Activated CD4-positive, alpha-beta T cell treated with anti-CD3 and anti-CD28 coated beads, Interleukin-2, amount 50 U/mL, for 1 hour (primary cell): ENCODE measurements at places on chromosomes 1 and 21.

DNA sequence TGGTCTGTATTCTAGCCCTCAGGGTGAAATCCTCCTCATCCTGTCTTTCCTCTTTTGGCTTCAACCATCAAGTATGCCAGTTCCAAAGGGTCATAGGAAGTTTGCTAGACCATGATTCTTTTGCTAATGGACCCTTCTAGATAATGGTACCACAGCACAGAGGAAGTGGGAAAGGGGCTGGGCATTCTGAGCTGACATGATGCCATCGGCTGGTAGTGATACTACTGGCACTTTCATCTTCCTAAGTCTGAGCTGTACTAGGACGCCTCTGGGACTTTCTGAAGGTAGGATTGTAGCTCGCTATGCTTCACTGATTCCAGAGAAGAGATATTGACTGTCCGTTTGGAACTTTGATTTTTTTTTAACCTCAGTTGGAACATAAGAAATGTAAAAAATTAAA, 11.4 kb downstream of the FASLG start:
- DNase-seq, result no peak

- no peak for DNase-seq
Measured at GRCh38 chr1:85708829-85709227, 595 bp upstream of the ZNHIT6 start.

GRCh38 chr1:153465811-153466636, 5.6 kb upstream of the S100A7 start:
- DNase-seq, result peak; percentile 63

DNA sequence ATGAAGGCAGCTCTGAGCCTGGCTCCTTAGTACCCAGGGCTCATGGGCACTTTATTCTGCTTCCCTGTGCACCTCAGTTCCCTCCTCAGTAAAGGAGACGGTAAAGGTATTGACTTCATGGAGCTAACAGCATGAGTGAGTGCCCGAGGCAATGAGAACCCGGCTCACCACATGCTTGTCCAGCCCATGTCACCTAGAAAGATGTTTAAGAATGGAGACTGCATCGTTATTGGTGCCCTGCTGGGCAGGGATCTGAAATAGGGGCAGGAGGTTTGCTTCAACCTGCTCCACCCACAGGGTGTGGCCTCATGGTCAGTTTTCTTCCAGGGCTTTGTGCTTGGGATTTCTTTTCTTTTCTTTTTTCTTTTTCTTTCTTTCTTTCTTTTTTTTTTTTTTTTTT, 7.0 kb upstream of the KCNE1 start:
- DNase-seq, result no peak

DNA sequence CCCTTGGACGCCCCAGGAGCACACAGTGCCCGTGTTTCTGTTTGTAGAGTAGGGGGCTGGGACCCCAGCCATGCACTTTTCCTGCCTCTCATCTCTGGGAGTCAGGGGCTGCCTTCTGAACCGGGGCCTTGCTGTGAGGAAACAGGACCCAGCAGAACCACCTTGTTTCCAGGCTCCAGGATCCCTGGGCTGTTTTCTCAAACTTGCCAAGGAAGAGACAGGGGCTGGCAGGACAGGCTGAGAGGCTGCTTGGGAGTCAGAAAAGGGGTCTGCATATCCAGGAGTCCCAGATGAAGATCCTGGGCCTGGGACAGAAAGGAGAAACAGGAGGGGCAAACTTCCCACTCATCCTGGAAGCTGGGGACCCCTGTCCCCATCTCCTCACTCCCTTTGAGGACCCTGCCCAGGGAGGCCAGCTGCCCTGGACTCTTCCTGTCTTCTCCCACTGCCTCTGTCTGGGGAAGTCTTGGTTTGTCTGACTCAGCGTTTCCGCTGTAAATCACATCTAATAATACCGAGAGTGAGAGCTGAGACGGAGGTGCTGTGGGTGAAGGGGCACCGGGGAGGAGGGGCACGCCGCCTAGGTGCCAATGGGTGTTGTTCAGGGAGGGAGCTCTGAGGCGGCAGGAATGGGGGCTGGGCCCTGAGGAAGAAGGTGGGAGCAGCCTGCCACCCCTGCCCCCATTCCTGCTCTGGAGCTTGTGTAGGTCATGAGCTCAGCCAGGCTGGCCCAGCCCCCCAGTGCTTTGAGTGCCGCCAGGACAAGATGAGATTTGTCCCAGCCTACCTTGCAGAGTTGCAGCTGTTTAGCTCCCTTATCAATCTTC, 16.7 kb downstream of the POU3F1 start:
- no peak for DNase-seq

- DNase-seq, result no peak
Measured at GRCh38 chr1:23111600-23112535, 56.8 kb downstream of the LUZP1 start.

DNA sequence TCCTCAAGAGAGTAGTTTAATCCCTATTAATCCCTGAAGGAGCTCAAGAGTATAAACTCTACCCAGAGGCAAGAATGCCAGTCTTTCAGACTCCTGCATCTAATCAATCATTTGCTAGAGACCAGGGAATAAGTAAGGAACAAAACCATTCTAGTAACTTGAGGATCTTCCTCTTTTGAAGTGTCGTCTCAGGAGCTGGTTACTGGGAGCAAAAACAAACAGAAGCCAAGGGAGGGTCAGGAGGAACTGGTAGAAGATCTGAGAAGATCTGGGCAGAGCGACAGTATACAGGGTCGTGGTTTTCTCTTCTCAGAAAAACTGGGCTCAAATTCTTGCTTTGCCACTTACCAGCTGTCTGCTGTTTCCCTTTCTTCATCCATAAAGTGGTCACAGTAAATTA, 69.3 kb downstream of the RPS6KA1 start:
- DNase-seq, result no peak

DNA sequence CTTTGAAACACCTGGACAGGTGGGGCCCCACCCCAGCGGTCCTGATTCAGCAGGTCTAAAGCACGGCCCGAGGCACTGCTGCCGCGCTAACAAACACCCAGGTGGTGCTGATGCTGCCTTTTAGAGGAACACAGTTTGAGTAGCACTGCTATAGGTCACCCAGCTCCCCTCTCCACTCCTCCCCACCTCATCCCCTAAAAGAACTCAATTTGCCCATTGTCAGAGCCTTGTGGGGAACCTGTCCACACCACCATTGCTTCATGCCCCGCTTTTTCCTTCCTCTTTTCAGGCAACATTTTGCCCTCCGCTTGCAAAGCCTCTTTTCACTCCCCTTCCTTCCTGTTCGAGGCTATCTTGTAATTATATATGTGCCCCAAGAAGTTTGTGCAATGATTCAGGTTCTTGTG, 26.2 kb upstream of the PADI4 start:
- no peak for DNase-seq

DNA sequence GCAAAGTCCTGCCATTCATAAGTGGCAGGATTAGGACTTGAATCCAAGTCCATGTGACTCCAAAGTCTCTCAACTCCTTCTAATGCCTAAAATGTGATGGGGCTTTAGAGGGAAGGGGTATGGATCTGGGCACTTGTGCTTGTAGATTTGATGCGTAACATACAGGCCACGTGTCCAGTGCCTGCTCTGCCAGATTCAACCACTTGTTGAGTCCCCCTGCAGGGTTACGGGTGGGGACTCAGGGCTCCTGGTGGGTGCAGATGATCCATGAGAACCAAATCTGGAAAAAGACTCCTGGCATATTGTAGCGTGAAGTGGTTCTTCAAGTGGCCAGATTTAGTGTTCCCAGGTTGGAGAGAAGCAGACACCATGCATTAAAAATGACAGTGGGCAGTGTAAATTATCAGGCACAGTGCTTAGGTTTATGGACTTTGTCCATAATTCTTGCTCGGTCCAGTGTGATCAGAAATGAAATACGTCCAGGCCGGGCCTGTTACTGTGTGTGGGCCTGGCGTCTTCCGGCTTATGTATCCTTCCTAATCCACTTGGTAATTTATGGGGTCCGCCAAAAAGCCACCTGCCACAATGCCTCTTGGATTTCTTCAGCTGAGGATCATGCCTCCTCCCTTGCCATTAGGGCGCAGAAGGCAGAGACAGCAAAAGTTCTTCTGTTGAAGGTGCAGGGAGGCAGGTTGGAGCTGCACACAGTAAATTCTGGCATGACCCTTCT, 51.2 kb upstream of the LRP8 start:
- no peak for DNase-seq

GRCh38 chr1:166705376-166706289, 133.6 kb upstream of the POGK start:
- no peak for DNase-seq

DNA sequence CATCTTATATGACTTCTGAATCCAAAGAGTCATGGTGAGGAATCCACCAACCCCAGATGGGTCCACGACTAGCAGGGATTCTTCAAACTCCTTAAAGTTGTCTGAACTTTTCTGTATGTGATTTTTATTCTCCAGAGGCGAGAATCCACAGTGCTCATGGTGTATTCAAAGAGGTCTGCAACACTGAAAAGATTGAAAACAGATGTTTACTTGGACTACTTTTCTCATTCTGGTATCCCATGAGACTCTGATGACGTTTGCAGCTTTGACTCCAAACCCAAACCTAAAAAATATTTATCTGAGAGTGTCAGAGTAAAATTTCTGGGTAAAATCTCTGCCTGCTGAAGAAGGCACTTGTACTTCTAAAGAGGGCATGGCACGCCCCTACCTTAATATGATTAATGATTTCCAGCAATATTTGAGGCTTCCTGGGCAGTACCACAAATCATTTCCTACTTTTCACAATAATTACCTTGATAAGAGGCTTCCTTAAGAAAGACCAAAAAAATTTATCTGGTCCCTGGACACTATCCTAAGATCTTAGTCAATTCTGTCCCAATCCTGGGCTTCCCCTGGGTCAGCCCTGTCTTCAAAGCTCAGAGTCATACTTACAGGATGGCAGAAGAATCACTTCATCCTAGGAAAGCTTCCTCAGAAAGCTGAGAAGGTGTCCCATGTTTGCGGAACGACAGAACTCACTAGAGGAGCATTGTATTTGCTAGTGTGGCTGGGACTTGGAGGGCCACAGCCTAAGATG, 76.5 kb upstream of the MAP10 start:
- no peak for DNase-seq

DNA sequence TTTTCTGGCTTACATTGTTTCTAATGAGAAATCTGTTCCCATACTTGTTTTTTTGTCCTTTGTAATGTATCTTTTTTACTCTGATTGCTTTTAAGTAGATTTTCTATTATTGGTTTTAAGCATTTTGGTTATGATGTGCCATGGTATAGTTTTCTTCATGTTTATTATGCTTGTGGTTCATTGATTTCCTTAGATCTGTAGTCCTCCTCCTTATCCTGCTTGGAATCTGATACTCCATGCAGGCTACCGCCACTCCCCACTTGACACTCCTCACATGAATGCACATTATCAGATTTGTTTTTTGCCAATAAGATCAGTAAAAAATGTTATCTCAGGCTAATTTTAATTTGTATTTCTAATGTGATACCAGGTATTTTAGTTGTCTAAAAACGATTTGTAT, 20.8 kb downstream of the UROD start:
- no peak for DNase-seq

- DNase-seq, result no peak
Measured at GRCh38 chr21:37536616-37537278, 170.2 kb downstream of the DYRK1A start.

GRCh38 chr1:58340185-58340584, 206.3 kb downstream of the OMA1 start:
- DNase-seq, result no peak

- DNase-seq, result no peak
Measured at GRCh38 chr1:186420923-186421322, 40.0 kb downstream of the PDC start.

DNA sequence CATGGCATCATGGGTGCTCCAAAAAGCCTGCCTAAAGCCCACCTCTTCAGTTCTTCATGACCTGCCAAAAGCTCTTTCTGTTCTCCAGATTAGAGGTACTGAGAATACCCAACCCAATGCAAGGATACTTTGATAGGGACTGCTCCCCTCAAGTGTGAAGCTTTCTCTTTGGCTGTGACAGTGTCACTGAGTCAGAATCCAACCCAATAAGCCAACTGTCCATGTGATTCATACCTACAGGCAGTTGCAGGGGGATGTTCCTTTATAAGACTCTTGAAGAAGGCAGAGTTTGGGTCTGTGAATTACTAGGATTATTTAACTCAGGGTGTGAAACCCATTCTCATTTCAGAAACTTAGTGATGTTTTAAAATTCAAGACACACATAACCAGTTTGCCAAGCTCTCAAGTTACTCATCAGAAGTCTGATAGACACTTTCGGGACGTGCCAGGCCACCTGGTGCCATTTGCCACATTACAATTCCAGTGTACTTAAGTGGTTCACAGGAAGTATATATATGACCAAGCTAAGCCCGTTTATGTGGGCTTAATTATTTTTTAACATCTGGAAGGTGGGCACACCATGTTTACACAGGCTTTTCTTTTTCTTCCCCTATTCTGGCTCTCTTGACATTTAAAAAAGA, 265.8 kb downstream of the NFIA start:
- no peak for DNase-seq
